ENCODE measurements at places on chromosomes 7 and 10. TPM values are rescaled to one million over a fixed set of nuclear protein-coding genes. Genes with fewer than 3 reads are reported as not detected.

The VAX1 gene
- polyA plus RNA-seq: not detected

The ERVW-1 gene
- polyA plus RNA-seq: 1.8 TPM

The GJD4 gene
- 4.2 TPM for polyA plus RNA-seq

The CARD11 gene
- polyA plus RNA-seq: 0.48 TPM

The GPR26 gene
- not detected for polyA plus RNA-seq

The LFNG gene
- 21.3 TPM for polyA plus RNA-seq

The FAM25G gene
- not detected for polyA plus RNA-seq

The TFR2 gene
- polyA plus RNA-seq: 1.3 TPM

The CCDC7 gene
- polyA plus RNA-seq: 4.4 TPM

The CLRN3 gene
- not detected for polyA plus RNA-seq

The ANXA7 gene
- polyA plus RNA-seq: 59.1 TPM

The NUP42 gene
- 31.7 TPM for polyA plus RNA-seq

The WIPF3 gene
- polyA plus RNA-seq: 28.4 TPM

The NUTM2E gene
- 0.67 TPM for polyA plus RNA-seq

The PNLIP gene
- 0.39 TPM for polyA plus RNA-seq

The CHPF2 gene
- polyA plus RNA-seq: 22.2 TPM

The TFPI2 gene
- 1.8 TPM for polyA plus RNA-seq

The GDF10 gene
- polyA plus RNA-seq: 0.41 TPM

All from hindlimb muscle (tissue), 1 donor.